ENCODE measurements at places on chromosomes 11 and 22. TPM values are rescaled to one million over a fixed set of nuclear protein-coding genes. Genes with fewer than 3 reads are reported as not detected.

PTPN5 gene
- total RNA-seq, result not detected

DLAT gene
- 52.3 TPM for total RNA-seq

GNB1L gene
- 12.3 TPM for total RNA-seq

TOB2 gene
- total RNA-seq, result 18.2 TPM

DNA sequence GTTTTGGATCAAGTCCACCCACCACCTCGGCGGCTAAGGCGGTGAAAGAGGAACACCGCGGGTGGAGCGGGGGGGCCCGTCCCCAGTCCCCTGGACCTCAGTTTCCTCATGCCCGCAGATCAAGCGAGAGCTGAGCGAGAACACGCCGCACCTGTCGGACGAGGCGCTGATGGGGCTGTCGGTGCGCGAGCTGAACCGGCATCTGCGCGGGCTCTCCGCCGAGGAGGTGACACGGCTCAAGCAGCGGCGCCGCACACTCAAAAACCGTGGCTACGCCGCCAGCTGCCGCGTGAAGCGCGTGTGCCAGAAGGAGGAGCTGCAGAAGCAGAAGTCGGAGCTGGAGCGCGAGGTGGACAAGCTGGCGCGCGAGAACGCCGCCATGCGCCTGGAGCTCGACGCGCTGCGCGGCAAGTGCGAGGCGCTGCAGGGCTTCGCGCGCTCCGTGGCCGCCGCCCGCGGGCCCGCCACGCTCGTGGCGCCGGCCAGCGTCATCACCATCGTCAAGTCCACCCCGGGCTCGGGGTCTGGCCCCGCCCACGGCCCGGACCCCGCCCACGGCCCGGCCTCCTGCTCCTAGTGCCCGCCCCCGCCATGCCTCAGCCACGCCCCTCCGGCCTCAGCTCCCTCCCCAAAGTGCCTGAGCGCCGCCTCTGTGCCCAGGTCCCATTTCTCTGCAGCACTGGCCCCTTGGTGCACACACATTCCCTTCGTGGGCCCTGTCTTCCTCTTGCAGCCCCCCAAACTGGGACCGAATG is 12.7 kb downstream of the MAFF start:
- no peak for DNase-seq
- no peaks in the 10 kb centered on the region for H3K27me3 ChIP-seq
- H3K4me3 ChIP-seq, result no peak overlapping the region
- no peak overlapping the region for H3K27ac ChIP-seq
- H3K36me3 ChIP-seq, result no peaks in the 10 kb centered on the region

DNA sequence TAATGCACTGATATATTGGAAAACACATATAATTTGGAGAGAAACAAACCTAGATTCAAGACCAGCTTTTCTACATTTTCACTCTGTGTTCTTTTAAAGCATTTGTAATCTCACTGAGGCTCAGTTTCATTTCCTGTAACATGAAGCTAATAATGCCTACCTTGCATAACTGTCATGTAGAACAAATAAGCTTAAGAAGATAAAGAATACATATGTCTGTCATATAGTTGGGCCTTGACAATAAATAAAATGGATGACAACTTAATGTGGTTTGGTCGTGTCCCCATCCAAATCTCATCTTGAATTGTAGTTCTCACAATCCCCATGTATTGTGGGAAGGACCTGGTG is 35.2 kb upstream of the FIBIN start:
- H3K27me3 ChIP-seq, result no peaks in the 10 kb centered on the region
- no peak overlapping the region for H3K4me3 ChIP-seq
- no peak for DNase-seq
- H3K36me3 ChIP-seq, result no peaks in the 10 kb centered on the region
- no peak overlapping the region for H3K27ac ChIP-seq

Measured in SJCRH30 (cell line).